Stimulated activated CD8-positive, alpha-beta memory T cell treated with anti-CD3 and anti-CD28 coated beads, Interleukin-4, amount 100 ng/mL, for 24 hours (primary cell): ENCODE measurements at places on chromosomes 5 and 9.

DNA sequence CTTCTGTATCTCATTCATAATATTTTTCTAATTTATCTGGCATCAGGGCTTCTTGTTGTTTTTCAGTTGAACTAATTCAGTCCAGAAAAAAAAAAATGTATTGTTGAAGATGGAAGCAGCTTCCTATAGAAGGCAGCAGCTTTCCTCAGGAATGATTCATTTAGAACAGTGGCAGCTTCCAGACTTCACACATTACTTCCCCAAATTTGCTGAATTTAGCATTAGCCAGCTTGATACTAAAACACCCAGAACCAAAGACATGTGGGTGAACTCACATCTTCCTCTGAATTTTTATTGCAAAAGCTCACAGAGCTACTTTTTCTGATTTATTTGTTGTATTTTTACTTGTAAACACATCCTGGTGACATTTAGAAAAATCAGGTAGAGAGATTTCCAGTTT lies 53.8 kb downstream of the HCN1 start:
- DNase-seq, result no peak

DNA sequence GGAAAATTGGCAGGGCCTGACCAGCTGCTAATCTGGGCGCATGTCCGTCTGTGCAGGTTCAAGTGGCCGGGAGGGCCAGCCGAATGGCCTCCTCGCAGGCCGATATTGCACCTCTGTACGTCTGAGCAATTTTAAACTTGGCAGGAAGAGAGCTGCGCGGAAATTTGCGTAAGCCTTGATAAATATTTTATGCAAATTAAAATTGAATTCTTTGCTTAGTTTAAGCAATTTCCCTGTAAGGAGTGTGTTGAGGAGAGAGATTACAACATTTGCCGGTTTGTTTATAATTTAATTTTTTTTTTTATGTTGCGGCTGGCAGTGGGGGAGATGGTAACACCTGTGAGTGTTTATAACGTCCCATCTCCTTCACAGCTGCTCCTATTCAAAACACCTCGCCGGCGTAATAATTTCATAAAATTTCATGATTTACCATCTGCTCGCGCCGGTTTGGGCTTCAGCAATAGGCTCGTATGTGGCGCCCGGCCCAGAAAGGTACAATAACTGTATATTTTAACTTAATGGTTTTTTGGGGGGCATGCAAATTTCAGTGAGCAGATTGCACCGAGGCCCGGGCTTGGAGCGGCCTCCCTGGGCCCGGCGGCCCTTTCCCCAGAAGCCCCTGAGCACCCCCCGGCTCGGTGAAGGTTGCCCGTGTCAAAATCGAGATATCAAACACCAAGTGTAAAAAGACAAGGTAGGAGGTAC lies 269.4 kb upstream of the MVB12B start:
- DNase-seq, result no peak

- DNase-seq, result no peak
Measured at GRCh38 chr9:99929652-99930051, 23.2 kb downstream of the STX17 start.

GRCh38 chr9:120442308-120442995 lies 137.5 kb downstream of the CDK5RAP2 start:
- DNase-seq, result no peak

DNA sequence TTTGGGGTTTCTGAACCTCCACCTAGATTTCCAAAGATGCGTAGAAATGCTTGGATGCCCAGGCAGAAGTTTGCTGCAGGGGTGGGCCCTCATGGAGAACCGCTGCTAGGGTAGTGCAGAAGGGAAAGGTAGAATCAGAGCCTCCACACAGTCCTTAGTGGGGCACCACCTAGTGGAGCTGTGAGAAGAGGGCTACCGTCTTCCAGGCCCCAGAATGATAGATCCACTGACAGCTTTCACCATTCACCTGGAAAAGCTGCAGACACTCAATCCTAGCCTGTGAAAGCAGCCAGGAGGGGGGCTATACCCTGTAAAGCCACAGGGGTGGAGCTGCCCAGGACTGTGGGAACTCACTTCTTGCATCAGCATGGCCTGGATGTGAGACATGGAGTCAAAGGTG lies 13.3 kb upstream of the HSDL2 start:
- no peak for DNase-seq

- no peak for DNase-seq
Measured at GRCh38 chr5:22728610-22729009, 124.5 kb downstream of the CDH12 start.

GRCh38 chr5:59184769-59185168 lies 601.9 kb downstream of the RAB3C start:
- DNase-seq, result no peak

GRCh38 chr9:93237540-93237939 lies 53.6 kb downstream of the WNK2 start:
- DNase-seq, result no peak

- DNase-seq, result no peak
Measured at GRCh38 chr5:132029609-132030330, 18.3 kb upstream of the ACSL6 start.

- DNase-seq, result peak; percentile 11
Measured at GRCh38 chr5:135398160-135398854, 724 bp downstream of the MACROH2A1 start.

DNA sequence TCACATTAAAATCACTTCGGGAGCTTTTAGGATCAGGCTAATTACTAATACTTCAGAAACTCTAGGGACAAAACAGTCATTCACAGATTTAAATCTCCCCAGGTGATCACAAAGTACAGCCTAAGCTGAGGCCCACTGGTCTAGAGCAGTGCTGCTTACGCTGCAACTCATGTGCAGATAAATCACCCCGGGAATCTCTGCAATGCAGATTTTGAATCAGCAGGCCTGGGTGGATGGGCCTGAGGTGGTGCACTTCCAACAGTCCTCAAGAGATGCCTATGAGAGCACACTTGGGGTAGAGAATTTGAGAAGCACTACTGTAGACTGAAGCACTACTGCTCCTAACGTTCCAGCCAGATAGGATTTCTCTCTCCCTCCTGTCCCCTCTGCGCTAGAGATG lies 28.4 kb downstream of the CSF1R start:
- DNase-seq, result no peak

GRCh38 chr5:11851416-11851815 lies 52.8 kb downstream of the CTNND2 start:
- no peak for DNase-seq

- no peak for DNase-seq
Measured at GRCh38 chr5:59264639-59265245, 628.8 kb downstream of the PDE4D start.

DNA sequence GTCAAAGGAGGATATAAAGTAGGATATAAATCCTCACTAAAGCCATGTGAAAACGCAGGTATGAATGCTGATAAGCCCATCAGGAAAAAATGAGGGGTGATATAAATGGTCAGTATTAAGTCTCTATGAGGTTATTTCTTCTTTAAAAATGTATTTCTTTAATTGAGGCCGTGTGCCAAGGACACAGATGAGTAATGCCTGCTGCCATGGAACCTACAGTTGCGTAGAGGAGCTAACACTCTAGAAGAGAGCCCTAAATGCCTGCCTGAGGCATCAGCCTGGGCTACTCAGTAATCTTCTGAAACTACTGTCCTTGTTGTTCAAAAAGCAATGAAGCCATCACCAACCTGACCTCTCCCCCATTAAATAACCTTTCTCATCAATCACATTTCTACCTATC lies 84.9 kb downstream of the KLHL3 start:
- no peak for DNase-seq

DNA sequence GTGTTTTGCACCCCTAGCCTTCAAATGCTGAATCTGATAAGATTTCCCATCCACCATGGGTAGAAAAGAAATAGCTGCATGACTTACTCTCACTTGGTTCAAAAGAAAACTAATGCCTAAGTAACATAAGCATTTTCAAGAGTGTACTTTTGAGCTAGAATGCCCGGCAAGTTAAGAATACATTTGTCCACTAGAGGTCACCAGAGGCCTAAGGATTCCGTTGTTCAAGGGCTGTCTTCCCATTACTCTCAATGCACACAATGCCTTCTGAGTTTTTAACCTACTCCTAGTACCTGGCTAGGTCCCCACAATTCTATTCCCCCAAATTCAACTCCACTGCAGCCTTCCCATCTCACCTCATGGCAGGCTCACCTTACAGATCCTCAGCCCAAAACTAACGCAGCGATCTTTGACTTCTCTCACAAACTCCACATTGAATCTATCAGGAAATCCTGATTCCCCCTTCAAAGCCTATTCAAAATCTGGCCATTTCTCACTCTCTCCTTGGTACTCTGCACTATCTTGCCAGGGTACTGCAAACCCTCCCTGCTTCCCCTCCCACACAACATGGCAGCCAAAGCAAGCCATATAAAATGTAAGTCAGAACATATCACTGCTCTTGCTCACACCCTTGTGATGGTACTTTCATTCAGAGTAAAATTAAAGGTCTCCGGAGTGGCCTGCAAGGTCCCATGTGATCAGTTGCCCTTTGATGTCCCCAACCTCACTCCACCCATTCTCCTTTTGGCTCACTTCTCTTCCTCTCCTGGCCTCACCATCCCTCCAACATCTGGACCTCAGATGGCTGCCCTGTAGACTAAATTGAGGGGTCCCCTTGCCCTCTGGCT lies 13.4 kb downstream of the OXCT1 start:
- DNase-seq, result no peak

DNA sequence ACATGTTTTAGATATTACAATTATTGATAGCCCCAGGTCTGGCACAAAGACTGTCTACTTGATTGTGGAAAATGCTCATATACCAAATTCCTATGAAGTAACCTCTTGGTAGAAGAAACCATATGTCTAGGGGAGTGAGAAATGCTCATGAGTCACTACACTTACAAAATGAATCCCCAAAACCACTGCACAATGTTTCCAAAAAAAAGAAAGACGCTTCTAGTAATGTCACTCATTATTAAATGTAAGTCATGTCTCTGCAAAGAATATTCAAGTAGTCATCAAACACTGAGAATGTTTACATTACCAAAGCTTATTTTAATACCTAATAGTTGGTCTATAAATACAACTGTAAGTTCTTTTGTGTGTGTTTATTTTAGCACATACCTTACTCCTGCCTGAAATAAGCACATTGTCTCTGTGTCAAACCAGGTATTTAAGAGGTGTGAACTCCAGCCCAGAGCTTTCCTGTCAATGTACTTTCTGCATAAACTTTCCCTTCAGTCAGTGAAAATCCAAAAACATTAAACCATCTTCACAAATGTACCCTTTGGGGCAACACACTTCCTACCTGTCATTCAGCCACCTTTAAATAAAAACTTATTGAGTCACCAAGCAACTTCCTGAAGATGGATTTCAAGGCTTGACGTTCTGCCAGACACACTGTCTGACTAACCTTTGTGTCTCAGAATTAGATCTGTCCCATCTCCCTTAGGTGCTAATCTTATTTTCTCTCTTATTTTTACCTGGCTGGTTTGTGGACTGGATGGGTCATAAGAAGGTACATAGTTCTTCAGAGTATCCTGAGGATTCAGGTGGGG lies 194.0 kb downstream of the NFIB start:
- DNase-seq, result no peak

GRCh38 chr9:112404508-112404932 lies 24.6 kb downstream of the HSDL2 start:
- DNase-seq, result no peak

DNA sequence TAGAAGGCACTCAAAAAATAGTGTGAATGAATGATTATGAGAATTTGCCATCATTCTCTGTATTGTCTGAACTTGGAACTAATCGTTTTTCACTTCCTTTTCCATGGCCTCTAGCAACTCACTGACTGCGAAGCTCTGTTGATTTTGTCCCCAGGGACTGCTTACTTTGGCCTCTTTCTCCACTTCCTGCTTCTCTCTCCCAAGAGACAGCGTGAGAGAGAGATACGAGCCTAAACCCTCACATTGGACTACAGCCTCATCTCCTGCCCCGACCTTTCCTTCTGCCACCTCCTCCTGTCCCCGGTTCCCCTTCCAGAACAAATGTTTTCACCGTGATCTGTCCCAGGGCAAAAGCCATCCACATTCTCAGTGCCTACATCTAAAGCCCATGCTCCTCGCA lies 300.8 kb upstream of the PANK3 start:
- DNase-seq, result no peak

DNA sequence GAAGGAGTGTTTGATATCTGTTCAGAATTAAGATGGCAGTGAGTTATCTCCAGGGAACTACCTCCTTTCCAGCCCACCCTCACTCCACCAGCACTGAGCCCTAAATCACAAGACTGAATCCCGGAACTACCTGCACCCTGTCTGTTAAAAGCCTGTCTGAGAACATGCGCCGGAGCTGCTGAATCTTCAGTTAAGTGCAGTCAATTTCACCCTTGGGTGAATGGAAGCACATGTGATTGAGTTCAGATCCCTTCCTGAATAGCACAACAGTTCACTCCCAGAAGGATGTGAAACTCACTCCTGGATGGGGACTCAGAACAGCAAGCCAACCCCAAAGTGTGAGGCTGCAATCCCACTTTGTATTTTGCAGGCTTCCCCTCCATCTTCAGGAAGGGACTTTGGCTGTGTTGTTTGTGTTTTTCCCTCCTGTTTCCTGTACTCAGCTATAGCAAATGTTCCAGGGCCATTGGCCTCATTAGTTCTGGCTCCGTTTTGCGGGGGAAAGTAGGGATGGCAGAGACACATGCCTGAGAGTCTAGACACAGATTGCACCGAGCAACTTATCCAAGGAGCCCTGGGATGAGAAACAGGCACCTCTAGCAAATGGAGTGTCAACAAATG lies 43.4 kb downstream of the DPYSL3 start:
- no peak for DNase-seq

DNA sequence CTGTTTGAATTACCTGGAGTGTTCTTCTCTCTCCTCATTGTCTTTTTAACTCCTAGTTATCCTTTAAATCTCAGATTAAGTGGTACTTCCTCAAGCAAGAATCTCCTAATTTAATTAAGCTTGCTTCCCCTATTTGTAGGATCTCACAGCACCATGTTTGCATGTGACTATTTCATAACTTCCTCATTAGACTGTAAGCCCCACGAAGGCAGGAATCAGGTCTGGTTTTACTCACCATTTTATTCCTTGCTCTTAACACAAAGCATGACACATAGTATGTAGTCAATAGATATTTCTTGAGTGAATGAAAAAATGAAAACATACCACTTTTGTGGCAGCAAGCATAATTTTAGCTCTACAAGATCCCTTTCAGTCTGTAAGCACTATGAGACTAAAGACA lies 1.3 kb upstream of the ERMP1 start:
- DNase-seq, result no peak

GRCh38 chr5:54514841-54515432 lies 2.6 kb upstream of the SNX18 start:
- no peak for DNase-seq

GRCh38 chr5:21823076-21823574 lies 1030.0 kb downstream of the CDH12 start:
- DNase-seq, result no peak

GRCh38 chr5:10660720-10661387 lies 97.0 kb downstream of the ANKRD33B start:
- DNase-seq, result no peak

DNA sequence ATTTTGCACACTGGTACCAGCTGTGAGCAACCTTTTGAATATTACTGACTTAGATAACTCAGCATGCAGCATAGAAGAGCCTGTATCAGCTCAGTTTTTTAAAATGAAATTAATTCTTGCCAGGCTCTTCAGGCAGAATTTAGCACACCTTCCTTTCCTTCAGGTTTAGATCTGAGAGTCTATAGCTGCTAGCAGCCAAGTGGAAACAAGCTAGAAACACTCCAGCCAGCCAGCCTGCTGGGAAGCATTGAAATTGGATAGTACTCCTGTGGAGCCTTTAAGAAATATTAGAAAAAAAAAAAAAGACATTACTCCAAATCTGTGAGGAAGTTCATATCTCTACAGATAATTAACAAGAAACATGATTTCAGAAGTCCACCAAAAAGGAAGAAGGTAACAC lies 812.2 kb downstream of the DTWD2 start:
- no peak for DNase-seq
